Left ventricle myocardium superior (tissue), 1 donor: ENCODE measurements at places on chromosomes 5 and 9. TPM values are rescaled to one million over a fixed set of nuclear protein-coding genes. Genes with fewer than 3 reads are reported as not detected.

GRCh38 chr5:118902656-118903438, 85.5 kb downstream of the DTWD2 start:
- DNase-seq, result no peak

- no peak for DNase-seq
These were observed 1254.5 kb upstream of the NUDT12 start for GRCh38 chr5:104817127-104817526.

DNA sequence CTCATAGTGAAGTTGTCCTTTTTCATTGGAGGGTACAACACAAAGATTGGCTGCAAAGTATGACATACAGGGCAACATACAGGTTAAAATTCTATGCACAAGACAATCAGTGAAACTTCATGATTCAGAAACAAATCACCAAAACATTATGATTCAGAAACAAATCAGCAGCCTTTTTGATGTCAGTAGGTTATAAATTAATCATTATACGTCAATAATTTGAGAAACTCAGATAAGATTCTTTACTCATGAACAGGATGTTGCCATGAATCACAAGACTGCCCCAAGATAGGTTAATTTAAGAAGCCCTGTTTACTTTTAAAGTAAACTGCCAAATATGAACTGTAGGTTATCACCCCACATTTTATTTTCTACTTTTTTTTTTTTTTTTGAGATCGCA, 62.2 kb upstream of the IL33 start:
- DNase-seq, result no peak

GRCh38 chr5:167071981-167072610, 1219.3 kb upstream of the WWC1 start:
- no peak for DNase-seq

DNA sequence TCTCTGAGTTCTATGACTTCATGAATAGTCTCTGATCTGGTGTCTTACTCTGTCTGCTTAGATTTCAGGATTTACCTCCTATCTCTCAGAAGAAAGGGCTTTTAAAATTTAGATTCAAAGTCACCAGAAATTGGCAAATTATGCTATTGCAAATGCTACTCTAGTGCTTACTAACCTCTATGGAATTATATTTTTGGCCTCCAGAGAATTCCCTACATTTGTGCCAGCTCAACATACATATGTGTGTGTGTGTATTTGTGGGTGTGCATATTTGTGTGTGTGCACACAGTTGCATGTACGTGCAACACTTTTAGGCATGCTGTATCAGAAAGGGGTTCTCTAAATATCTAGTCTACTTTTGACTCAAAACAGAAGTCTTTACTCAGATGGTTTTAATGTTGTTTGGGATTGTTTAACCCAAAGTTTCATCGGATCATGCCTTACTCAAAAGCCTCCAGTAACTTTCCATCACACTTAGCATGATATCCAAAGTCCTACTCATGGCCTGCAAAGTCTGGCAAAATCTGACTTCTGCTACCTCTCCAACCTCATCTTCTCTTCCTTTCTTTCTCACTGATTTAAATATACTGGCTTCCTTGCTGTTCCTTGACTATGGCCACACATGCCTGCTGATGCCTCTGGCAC, 147.6 kb upstream of the NR3C1 start:
- no peak for DNase-seq

DNA sequence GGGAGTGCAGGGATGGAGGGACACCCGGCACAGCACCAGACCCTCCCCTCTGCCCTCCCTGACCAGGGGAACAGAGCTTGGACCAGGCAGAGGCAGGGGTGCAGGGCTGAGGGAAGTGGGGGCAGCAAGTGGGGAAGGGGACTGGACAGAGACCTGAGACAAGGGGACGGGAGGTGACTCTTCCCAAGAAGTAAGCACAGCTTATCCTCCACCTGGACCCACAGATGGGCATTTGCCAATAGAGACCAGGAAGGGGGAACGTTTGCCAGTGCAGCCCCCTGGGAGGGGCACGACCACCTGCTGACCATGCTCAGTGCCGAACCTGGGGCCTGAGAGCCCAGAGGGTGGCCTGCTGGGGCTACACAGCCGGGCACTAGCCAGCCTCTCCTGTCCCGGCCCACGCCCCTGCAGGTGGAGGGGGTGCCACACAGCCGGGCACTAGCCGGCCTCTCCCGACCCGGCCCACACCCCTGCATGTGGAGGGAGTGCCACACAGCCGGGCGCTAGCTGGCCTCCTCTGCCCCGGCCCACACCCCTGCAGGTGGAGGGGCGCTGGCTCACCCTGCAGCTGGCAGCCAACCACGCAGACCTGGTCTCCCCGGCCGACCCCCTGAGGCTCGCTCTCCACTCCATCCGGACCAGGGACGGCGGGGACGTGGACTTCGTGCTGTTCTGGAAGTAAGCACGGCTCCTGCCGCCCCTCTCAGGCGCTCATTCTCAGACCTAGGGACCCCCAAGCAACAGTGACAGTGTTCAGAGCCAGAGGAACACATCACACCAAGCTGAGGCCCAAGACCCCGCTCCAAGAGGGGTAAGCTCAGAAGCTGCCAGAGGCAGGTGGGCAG, 24.3 kb downstream of the GLT6D1 start:
- DNase-seq, result no peak

DNA sequence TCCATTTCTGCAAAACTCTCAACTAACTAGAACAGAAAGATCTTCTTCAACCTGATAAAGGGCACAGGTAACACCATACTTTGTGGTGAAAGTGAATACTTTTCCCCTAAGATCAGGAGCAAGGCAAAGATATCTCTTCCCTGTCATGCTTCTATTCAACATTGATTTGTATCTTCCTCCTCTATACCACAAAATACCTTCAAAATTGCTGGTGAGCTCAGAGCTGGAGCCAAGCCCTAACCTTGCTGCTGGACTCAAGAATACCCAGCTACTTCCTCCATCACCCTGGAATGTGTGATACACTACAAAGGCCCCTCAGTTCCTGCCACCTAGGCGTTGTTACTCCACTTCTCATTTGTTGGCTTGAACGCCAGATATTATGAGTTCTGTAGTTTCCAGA, 499.0 kb downstream of the ACTL7B start:
- DNase-seq, result no peak

DNA sequence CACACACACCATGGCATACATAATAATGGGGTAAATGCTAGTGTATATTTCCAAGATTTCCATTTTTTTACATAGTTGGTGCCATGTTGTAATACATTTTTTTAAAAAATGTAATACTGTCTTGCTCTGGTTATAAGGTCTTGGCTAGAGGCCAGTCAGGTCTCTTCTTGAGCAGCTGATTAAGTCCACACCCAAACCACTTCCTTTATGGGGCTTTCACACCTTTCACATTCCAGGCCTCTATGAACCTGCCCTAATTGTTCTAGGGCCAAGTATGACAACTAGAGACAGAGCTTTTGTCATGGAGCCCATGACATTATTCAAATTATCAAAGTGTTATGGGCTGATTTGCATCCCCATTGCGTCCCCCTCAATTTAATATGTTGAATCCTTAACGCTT, 495.6 kb upstream of the CTNND2 start:
- DNase-seq, result no peak

DNA sequence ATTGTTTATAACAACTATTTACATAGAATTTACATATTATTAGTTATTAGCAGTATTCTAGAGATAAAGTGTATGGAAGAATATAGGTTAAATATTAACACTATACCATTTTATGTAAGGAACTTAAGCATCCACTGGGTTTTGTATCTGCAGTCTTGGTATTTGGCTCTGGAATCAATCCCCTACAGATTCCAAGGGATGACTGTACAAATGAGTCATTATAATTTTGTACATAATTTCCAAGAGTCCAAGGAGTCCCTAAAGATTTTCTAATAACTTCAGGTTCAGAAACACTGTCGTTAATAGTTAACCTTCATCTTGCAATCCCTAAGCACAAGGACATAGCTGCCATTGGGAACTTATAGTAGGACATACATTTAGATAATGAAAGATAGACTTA, 254.8 kb upstream of the PDE4D start:
- no peak for DNase-seq

GRCh38 chr5:159881967-159882366, 34.3 kb upstream of the ADRA1B start:
- no peak for DNase-seq

DNA sequence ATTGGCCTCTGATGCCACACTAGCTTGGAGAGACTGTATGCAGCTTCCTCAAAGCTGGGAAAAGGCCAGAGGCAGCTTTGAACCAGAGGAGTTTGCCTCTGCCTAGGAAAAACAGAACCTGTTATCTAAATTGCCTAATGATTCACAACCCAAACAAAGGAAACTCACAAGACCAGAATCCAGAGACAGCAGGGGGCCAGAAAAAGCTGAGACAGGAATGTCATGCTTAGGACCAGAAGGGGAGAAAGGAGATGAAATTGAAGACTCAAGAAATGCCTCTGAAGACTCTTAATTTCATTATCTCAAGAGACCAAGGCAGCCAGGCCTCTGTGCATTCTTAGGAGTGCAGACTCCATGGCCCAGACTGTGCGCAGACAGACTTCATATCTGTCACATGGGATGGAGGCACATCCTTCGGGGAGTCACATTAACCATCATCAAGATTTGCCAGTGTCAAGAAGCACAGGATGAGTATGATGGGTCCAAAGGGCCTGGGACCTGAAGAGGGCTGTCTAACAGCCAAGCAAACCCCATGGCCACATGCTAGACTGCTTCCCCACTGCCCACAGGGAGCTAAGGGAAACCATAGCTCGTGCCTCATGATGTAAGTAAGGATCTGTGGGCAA, 57.3 kb downstream of the ARSB start:
- DNase-seq, result no peak

DNA sequence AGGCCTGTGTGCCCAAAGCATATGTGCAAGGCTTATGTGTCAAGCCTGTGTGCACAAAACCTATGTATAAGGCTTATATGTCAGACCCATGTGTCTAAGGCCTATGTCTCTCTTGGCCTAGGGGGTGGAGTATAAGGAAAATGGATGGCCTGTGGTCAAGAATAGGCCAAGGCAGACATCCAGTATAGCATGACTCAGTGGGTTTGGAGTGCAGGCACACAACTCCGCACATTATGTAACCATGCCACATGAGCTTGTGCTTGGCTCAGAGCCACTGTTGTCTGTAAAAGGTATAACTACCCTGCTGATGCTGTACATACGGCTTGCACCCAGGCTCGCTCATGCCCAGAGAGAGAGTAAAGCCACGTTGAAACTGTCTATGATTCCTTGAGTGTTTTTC, 626.4 kb upstream of the NUDT12 start:
- no peak for DNase-seq

DNA sequence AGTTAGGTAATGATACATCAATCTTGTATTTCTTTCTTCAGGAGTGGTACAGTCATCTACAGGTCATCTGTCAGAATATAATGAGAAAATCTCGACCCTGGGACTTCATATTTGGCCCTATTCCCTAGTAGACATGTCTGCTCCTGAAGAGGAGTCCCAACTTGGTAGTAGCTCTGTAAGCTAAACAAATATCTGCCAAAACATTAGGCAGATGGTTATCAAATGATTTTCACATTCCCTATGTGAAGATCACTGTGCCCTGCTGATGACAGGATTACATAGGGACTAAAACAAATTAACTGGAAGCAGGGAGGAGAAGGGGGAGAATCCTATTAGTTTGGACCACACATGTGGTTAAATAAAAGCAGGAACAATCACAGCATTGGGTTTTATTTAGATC, 138.6 kb upstream of the NFIB start:
- no peak for DNase-seq

DNA sequence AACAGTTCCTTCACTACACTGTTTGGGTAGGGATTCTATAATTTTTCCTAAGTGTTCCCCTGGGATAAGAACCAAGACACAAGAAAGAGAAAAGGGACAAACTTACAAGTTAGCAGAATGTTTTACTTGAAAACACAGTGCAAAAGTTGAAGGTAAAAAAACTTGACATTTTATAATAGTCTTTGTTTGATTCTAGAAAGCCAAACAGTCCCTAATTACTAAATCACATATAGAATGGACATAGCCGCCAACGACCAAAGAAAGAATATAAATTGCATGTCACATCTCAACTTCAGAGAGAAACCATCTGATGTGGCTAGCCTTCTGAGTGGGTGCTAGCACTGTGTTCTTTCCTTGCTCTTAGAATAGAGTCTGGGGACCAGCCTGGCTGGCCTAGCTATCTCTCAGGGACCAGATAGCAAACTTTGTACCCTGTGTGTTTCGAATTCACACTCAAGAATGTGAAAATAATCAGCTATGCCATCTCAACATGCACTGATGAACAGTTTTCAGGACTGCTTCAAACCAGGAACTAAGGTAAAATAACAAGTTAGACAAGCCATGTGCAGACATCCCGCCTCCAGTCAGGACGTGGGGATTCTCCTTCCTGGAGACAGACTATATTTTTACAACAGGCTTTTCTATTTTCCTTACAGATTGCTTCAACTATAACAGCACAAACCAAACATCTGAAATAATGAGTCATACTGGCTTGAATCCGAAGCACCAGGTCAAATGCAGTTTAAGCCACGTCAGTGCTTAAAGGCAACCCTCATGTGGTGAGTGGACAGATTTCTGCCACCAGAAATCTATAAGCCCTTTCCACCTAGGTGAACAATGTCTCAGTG, 53.7 kb downstream of the LHFPL2 start:
- DNase-seq, result no peak

GRCh38 chr5:126052120-126052519, 371.1 kb upstream of the GRAMD2B start:
- DNase-seq, result no peak

DNA sequence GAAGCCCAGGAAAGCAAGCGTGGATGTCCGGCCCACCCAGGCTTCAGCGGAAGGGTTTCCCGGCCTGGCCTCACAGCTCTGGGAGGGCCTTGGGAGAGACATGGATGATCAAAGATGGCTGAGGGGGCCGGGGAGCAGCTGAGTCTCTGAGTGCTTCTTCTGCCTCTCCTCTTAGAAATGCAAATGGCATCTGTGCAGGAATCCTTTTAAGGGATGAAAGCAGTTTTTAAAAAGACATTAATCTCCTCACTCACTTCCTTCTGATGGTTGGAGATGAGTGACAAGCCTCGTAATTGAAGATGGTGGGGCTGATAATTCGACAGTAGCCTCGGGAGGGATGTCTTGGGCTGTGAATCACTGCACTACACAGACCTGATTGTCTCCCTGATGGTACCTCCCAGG, 24.3 kb upstream of the PITX1 start:
- DNase-seq, result no peak

DNA sequence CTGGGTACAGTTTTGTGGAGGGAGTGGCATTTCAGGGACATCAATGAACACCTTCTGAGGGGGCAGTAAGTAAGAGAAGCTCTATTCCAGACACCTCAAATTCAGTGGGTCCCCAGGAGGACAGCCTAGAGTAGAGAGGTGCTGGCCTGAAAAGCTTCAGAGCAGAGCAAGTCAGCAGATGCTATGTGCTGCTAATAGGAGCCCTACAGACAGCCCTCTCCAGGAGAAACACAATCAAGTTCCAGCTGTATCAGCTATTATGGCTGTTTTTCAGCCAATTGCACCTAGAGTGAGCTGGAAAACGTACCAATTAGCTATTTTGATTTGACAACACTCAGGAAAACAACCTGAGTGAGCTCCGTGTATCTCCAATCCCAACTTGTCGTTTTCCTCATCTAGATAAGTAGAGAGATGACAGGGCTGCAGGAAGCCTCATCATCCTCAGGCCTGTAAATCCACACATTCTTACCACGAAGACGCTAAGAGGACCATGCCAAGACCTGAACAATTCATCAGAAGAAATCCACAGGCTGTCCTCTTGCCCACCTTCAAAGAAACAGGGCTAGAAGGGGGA, 104.9 kb downstream of the PIK3R1 start:
- no peak for DNase-seq

The MGAT1 gene
- total RNA-seq, result 67.0 TPM

The UBQLN1 gene
- total RNA-seq, result 85.2 TPM

The FGD3 gene
- 3.2 TPM for total RNA-seq

The PRRC1 gene
- total RNA-seq, result 22.2 TPM

The C9orf153 gene
- 0.42 TPM for total RNA-seq

The SLC36A2 gene
- total RNA-seq, result 0.22 TPM

The IL7R gene
- 1.5 TPM for total RNA-seq

The FOXD4L5 gene
- not detected for total RNA-seq

The GHR gene
- 11.9 TPM for total RNA-seq

The RNF208 gene
- 29.7 TPM for total RNA-seq
